ENCODE measurements at places on chromosomes 3 and 15.

- DNase-seq, result no peak
These were observed 31.1 kb downstream of the MAGEL2 start for GRCh38 chr15:23616536-23616935.

- DNase-seq, result no peak
These were observed 71.3 kb upstream of the WNT7A start for GRCh38 chr3:13951184-13951583.

GRCh38 chr15:81021321-81021720 lies 20.6 kb downstream of the TLNRD1 start:
- no peak for DNase-seq

- DNase-seq, result no peak
These were observed 487.4 kb downstream of the PDCD6IP start for GRCh38 chr3:34285827-34286188.

GRCh38 chr3:23421811-23422516 lies 218.8 kb downstream of the UBE2E2 start:
- DNase-seq, result no peak

DNA sequence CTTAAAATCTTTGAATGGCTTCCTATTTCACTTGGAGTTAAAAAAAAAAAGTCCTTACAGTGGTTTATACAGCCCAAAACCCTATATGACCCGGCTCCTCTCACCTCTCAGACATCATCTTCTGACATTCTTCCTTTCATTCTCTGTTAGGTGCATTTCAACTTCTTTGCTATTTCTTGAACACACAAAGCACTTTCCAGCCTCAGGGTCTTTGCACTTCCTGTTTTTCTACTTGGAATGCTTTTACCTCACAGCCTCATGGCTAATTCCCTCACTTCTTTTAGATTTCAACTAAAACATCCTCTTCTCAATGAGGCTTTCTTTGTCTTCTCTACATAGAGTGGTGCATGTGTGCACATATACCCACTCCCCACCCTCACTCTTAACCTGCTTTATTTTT lies 91.0 kb upstream of the MB21D2 start:
- DNase-seq, result no peak

- DNase-seq, result no peak
These were observed 2.3 kb upstream of the FAM43A start for GRCh38 chr3:194683380-194683779.
